ENCODE measurements at places on chromosomes 3 and 15.
A peak's percentile ranks its signal among the peaks of the same experiment; 100 is the strongest.

GRCh38 chr3:188749830-188750229 is 421.9 kb upstream of the TPRG1 start:
- no peak for DNase-seq

GRCh38 chr15:47794252-47794914 is 77.1 kb downstream of the SEMA6D start:
- no peak for DNase-seq

DNA sequence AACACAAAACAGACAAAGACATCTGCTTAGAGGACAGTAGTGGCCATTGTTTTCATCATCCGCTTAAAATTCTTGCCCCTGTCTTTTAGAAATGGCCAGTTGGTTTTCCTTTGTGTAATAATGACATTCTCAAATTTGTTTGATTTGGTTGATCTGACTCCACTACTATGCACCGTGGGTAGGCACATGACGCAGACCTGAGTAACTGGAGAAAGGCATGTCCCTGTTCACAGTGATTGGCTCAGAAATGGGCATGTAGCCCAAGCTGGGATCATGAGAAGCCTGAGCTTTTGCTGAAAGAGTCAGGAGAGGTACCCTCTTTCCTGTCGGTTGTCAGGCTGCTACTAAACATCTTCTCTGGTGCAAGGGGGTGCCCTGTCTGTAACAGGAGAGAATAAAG is 36.6 kb upstream of the MAGI1 start:
- no peak for DNase-seq

- DNase-seq = no peak
Observed at GRCh38 chr15:91609231-91609630, 244.3 kb upstream of the SLCO3A1 start.

GRCh38 chr3:188264226-188265207 is 110.6 kb downstream of the LPP start:
- DNase-seq = no peak

DNA sequence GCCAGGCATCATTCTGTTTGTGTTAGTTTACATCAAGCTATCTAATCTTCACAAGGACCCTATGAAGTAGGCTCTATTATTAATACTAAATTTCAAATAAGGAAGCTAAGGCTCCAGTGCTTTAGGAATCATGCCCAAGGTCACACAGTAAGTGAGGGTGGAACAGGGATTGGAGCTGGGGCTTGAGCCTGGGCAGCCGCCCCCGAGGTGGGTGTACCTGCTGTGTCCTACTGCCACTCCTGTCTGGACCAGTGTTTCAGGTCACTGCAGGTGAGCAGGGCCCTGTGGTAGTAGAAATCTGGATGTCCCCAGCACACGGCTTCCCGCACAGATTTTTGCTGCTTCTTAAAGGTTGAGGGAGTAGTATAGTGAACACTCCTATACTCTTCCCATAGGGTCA is 6.5 kb downstream of the KLF13 start:
- no peak for DNase-seq

DNA sequence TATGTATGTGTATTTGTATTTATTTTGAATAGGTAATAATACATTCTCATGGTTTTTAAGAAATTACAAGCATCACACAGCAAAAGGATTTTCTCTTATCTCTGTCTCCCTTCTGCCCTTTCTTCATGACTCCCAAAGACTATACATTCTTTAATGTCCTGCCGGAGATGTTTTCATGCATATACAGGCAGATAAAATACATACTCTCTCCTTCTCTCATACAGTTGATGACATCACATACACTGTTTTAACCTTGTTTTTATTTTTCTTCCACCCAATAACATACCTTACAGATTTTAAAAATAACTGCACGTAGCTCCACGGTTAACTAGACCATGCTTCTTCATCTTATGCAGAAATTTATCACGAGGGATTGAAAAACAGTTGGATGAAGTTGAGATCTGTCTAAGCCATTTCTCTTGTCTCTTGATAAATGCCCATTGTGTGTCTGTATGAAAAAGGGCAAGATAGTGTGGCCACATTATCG is 249.8 kb downstream of the EDEM1 start:
- DNase-seq = no peak

- DNase-seq = no peak
Observed at GRCh38 chr15:88918738-88919137, 5.6 kb upstream of the MFGE8 start.

DNA sequence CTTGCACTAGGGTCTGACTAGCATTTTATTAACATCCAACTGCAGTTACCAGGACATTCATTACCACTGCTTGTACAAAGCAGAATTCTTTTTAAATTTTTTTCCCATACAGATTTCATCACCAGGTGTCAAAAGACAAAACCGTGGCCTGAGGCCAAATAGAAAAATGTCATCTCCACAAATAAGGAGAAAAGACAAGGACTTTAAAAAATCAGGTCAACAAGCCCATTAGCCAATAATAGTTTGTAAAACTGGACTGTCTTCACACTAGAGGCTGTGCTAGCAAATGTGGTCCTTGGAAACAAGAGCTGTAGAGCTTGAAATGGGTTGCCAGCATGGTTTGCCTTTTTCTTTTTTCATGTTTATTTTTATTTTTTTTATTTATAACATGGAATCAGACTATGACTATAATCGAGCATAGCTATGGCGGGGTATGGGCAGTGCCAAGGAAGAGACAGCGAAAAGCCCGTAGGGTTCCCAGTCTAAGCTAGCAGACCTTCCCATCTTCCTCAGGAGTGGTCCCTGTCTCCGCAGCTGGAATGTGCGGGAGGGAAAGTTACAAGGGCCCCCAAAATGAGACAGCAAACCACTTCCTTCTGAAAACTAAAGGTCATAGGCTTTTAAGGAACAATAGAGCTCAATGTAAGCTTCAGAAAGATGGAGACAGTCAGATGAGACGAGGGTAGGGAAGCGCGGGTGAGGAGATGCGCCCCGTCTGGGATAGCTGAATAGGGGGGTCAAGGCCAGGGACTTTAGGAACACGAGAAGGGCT is 1.5 kb downstream of the PTPN9 start:
- no peak for DNase-seq

DNA sequence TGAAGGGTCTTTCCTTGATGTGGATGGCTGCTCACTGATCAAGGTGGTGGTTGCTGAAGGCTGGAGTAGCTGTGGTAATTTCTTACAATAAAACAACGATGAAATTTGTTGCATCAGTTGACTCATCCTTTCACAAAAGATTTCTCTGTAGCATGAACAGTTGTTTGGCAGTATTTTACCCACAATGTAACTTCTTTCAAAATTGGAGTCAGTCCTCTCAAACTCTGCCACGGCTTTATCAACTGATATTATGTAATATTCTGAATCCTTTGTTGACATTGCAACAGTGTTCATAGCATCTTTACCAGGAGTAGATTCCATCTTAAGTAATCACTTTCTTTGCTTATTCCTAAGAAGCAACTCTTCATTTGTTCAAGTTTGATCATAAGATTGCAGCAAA is 252.6 kb downstream of the UBE2E2 start:
- no peak for DNase-seq

DNA sequence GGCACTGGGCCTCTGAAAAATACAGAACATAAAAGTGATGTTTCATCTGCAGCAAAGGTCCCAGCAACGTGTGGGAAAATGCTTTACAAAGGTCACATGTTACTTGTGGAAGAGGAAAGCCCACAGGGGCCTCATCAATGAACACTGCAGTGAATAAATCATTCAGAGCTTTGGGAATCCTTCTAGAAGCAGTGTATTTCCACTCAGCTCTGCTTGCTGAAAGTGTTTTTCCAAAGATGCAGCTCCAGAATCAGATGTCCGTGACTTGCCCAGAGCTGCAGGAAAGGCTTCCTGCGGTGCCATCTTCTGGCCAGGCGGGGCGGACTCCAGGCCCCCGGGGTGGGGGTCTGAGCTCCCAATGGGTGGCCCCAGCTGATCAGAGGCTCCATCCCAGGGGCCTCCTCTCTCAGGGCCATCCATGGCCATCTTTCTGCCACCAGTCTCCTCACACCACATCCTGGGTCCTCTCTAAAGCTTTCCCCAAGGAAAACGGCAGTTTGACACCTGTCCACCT is 81.5 kb downstream of the C3orf70 start:
- DNase-seq = no peak

- no peak for DNase-seq
Observed at GRCh38 chr3:172648747-172649146, 62.1 kb downstream of the NCEH1 start.

DNA sequence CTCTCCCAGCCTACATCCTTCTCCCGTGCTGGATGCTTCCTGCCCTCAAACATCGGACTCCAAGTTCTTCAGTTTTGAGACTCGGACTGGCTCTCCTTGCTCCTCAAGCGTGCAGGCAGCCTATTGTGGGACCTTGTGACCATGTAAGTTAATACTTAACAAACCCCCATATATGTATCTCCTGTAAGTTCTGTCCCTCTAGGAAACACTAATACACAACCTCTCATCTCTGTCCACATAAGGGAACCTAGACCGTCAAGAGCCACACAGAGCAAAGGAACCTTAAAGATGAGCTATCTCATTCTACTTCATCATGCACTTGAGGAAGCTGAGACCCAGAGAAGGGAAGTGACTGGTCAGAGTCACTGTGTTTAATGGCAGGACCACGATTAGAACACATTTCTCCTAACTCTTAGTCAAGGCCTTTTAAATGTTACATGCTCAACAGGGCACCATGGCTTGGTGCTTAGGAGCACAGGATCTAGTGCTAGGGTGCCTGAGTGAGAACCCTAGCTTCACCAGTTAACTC is 50.3 kb downstream of the NPTN start:
- DNase-seq = no peak

GRCh38 chr15:81469154-81469553 is 95.1 kb upstream of the TMC3 start:
- DNase-seq = no peak

GRCh38 chr3:168870892-168871291 is 775.2 kb upstream of the GOLIM4 start:
- no peak for DNase-seq

- DNase-seq = no peak
Observed at GRCh38 chr15:68334661-68335124, 57.1 kb downstream of the FEM1B start.

GRCh38 chr3:70110066-70110465 is 110.5 kb downstream of the SAMMSON start:
- no peak for DNase-seq

DNA sequence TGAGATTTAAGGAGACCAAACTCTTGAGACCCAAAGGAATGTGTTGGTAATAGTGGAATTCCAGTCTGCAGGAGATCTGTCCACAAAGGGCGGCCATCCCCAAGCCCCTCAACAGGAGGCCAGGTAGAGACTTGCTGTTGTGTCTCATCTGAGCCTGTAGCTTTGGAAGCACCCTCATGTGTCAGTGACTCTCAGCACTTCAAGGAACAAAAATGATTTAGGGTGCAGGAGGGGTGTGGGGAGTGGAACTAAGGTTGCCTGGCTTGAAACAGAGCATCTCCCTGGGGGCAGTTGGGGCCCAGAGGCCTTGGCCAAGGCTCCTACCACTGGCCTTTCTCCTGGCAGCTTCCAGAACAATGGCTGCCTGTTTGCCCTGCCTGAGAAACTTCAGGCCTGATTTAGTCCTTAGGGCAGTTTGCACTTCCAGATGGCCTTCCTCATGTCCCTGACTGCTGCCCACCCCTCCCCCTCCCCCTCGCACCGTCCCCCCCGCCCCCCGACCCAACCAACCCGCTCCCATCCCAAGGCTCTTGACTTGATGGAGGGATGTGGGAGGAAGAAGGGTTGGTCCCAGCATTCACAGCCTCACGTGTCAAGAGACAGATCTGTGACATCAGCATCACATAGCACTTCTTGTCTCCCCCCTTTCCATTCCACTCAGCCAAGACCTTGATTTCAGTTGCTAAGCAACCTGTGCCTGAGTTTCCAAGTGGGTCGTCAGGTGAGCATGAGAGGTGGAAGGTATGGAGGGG is 77.1 kb downstream of the CORO2B start:
- no peak for DNase-seq

- peak; percentile 79 for DNase-seq
Observed at GRCh38 chr3:111616417-111617105, 21.4 kb upstream of the ZBED2 start.

- DNase-seq = no peak
Observed at GRCh38 chr3:128221328-128221727, 68.0 kb downstream of the EEFSEC start.

- no peak for DNase-seq
Observed at GRCh38 chr15:77784361-77785292, 151.9 kb upstream of the LINGO1 start.

- no peak for DNase-seq
Observed at GRCh38 chr3:20648294-20648693, 462.3 kb upstream of the SGO1 start.

GRCh38 chr3:187750006-187750512 is 4.8 kb upstream of the BCL6 start:
- no peak for DNase-seq

GRCh38 chr15:85614059-85614458 is 180.7 kb downstream of the KLHL25 start:
- DNase-seq = no peak

DNA sequence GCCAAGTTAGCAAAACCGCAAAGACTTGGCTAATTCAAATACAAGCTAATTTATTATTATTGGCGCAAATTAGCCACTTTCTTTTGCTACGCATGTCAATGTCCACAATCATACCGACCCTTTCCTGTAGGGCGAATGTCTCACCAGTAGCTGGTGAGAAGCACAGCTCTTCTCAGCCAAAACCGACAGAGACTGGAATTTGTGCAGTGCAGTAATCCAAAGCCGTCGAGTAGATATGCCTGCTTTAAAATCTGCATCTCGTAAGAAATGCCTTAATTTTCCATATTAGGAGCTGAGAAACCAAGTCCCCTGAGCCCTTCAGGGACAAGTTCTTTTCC is 614 bp upstream of the MINDY2 start:
- no peak for DNase-seq

GRCh38 chr15:73051807-73052652 is at the start of gene NEO1:
Gene NEO1, plus strand, starts transcription at chr15:73052463. Its CDS starts 213 bp downstream, at chr15:73052676.
- peak; percentile 85 for DNase-seq

DNA sequence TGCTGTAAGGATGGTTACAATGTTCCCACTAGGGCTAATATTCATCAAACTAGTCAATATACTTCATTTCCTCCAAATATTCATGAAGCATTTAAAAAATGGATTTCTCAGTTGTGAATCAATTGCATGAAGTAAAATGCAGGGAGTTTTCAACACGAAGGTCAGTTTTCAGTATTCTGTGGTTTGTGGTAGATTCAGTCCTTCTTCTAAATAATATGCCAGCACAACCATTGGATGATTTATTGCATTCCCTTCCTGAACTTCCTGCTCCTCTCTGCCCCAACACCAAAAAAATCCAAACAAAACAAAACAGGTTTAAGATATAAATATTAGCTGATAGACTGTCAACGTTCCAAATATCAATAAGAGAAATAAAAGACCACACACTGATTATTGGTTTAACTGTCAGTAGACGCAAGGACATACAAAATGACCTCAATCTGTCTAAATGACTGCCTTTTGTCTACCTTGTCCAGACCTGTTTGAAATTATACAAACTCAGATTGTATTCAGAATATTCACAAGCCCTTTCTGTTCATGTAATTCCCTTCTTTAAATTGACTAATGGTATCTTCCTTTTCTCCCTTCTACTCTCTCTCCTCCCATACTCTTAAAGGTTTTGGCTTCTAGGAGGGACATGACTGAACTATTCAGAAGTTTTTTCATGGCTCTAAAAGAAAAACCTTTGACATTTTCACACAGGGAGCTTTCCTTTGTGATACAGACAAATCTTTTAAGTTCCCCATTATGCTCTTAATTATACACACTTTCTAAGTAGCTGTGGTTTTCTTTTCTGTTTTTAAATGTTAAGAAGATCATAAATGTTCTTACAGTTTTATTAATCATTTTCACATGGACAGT is 92.6 kb upstream of the STT3B start:
- no peak for DNase-seq

All from central memory CD4-positive, alpha-beta T cell (primary cell).